ENCODE measurements at places on chromosomes 16 and 17. TPM values are rescaled to one million over a fixed set of nuclear protein-coding genes. Genes with fewer than 3 reads are reported as not detected.

- DNase-seq: no peak
Measured at GRCh38 chr17:13154398-13154797, 136.6 kb upstream of the ELAC2 start.

- DNase-seq: no peak
Measured at GRCh38 chr16:10871157-10871991, 5.6 kb upstream of the CIITA start.

GRCh38 chr16:14043278-14043677 is 27.8 kb upstream of the MRTFB start:
- no peak for DNase-seq

DNA sequence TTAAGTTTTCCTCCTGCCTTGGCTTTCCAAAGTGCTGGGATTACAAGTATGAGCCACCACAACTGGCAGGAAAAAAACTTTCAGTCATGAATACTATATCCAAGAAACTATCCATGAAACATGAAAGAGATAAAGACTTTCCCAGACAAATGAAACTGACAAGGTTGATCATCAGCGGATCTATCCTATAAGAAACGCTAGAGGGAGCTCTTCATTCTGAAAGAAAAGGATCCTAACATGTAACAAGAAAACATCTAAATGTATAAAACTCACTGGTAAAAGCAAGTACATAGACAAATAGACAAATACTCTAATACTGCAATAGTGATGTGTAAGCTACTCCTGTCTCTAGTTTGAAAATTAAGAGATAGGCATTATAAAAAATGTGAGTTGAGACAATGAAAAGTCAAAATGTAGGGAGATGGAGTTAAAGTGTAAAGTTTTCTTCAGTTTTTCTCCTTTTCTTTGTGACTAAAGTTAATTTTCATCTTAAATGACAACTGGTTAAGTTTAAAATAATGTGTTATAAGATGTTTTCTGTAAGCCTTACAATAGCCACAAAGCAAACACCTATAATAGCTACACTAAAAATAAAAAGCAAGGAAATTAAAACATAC is 79.6 kb upstream of the TEKT1 start:
- no peak for DNase-seq

GRCh38 chr16:76879420-76879819 is 311.6 kb upstream of the MON1B start:
- no peak for DNase-seq

DNA sequence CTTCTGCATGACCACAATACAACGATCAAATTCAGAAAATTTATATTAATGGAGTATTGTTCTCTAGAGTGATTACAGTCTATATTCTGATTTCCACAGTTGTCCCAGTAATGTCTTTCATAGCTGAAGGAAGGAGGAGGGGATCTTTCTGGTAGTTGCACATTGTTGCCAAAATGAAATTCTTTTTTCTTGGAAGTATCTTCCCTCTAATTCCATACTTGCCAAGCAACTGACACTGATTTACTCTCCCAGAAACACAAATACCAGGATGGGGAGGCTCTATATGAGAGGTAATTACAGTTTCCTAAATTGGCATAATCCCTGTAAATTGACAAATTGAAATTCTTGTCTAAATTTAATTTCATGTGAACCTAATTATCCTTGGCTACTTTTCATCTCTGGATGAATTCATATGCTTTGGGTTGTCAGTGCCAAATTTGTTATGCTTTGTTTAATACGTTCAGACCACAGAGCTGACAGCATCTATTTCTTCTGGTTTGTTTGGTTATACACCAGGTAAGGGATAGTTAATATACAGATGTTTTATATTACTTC is 30.0 kb downstream of the NOL11 start:
- DNase-seq: no peak

DNA sequence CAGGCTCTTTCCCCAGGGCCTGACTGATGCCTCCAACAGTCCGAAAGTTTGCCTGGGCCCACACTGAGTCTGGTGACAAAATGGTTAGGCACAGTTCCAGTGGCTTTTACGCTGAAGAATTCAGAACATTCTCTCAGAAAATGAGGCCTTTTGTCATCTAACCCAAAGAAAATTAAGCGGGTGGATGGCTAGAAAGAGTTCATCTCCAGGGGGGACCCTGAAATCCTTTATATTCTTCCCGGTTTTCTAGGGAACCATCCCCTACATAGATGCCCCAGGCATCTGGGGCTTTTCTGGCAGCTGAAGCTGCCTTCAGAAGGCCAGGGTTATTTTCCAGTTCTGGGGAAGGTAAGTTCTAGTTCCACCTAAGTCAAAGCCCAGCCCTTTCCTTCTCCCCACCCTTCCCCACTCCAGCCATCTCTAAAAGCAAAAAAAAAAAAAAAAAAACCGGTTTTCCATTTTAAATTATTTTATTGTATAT is 2.2 kb downstream of the RASD1 start:
- DNase-seq: no peak

GNAO1 gene
- total RNA-seq: 2.2 TPM

DNA sequence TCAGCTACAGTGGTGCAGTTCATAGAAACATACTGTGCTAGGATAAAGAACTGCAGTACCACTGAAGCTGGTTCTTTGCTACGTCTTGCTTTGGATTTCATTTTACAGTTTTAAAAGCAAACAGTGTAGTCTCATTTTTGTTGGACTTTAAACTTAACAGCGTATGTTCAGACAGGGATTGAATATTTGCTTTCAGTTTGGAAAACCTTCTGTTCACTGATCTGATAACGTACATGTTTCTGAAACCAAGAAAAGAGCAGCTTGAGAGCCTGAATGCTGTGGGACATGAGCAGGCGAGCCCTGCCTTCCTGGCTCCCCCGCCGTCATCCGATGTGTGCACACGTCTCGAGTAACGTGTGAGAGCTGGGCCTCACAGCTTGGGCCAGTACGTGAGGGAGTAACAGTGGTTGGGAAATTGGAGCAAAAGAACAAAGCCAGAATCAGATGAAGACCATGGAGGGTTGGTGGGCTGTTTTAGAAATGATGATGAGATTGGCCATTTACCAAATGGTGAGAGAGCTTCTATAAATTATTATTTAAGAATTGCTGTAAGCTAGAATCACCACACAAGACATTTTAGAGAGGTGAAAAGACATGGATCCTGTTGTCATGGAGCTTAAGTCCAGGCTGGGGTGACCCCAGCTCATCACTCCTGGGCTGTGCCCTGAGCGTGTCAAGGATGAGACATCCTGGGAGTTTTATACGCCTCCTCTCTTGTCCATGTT is 20.8 kb upstream of the CLEC18C start:
- DNase-seq: no peak

TIMP2 gene
- total RNA-seq: 106 TPM

- DNase-seq: no peak
Measured at GRCh38 chr16:89453501-89454321, 36.6 kb downstream of the ANKRD11 start.

DNA sequence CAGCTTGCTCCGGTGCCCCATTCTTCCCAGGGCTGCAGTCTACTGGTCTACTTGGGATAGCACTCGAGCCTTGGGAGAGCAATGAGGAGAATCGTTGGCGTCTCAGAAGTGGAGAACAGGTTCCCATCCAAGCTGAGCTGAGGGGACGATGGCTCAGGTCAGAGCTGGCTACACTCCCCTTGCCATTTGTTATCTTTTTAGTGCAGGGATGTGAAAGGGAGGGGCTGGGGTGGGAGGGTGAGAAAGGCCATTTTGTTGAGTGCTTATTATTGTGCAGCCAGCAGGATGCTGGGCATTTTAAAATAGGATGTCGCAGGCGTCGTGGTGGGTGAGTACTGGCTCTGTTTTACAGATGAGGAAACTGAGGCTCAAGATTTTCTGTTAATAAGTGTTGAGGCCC is 410.8 kb downstream of the SNX29 start:
- DNase-seq: no peak

TMEM219 gene
- 87.5 TPM for total RNA-seq

GRCh38 chr16:27701381-27701780 is 151.4 kb downstream of the KATNIP start:
- DNase-seq: no peak

ST6GALNAC2 gene
- total RNA-seq: 1.5 TPM

DNA sequence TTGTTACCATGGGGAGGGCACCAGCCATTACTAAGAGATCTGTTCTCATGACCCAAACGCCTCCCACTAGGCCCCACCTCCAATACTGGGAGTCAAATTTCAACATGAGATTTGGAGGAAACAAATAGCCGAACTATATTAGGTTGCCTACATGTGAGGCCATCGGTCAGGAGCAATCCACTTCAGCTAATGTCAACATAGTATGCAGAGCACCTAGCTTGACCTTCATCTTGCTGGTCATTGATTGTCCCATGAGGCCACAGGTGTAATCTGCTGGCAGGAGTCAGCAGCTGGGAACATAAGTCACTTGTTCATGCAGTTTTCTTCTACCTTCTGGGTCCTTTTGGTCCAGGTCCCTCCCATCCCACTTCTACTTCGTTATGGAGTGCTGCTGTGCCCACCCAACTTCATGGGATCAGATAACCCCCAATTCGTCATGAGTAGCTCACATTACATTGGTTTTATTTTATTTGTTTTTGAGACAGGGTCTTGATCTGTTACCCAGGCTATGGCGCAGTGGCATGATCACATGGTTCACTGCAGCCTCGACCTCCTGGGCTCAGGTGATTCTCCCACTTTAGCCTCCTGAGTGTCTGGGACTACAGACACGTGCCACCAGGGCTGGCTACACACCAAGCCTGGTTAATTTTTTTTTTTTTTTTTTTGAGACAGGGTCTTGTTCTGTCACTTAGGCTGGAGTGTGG is 5.9 kb upstream of the KPNA2 start:
- DNase-seq: no peak

- DNase-seq: no peak
Measured at GRCh38 chr17:61551255-61551742, 39.7 kb downstream of the NACA2 start.

COIL gene
- 22.5 TPM for total RNA-seq

DNA sequence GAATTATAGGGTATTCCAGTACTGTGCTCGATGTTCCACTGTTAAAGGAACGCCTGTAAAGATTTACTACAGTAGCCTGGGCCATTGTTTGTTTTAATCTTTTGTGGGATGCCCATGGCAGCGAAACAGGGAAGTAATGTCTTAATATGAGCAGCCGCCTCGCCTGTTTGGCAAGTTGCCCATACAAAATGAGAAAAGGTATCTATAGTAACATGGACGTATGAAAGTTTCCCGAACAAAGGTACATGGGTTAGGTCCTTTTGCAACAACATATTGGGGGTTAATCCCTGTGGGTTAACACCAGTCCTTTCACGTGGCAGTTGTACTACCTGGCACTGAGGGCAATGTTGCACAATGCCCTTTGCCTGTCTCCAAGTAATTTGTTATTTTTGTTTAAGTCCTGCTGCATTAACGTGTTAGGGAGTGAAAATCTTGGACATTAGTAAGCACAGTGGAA is 21.1 kb upstream of the TMC5 start:
- DNase-seq: no peak

DNA sequence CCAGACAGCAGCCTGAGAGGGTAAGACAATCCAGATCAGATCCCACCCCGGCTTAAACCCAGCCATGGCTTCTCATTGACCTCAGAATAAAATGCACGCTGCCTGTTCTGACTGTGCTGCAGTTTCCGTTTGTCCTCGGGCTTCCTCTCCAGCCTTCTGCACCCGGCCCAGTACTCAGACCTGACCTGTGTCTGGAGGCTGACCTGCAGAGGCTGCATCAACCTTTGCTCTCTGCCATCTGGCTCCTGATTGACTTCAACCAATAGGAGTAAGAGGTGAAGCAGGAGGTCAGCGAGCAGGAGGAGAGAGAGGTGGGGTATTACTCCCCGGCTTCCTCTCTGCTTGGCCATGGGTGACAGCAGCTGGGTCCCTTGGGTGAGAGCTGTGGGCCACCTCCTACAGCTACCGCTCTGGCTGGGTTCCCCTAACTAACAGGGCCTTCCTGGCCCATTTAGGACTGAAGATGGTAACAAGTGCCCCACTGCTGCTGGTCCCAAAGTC is 46.7 kb downstream of the C16orf82 start:
- DNase-seq: no peak

IL34 gene
- 1.4 TPM for total RNA-seq

DNA sequence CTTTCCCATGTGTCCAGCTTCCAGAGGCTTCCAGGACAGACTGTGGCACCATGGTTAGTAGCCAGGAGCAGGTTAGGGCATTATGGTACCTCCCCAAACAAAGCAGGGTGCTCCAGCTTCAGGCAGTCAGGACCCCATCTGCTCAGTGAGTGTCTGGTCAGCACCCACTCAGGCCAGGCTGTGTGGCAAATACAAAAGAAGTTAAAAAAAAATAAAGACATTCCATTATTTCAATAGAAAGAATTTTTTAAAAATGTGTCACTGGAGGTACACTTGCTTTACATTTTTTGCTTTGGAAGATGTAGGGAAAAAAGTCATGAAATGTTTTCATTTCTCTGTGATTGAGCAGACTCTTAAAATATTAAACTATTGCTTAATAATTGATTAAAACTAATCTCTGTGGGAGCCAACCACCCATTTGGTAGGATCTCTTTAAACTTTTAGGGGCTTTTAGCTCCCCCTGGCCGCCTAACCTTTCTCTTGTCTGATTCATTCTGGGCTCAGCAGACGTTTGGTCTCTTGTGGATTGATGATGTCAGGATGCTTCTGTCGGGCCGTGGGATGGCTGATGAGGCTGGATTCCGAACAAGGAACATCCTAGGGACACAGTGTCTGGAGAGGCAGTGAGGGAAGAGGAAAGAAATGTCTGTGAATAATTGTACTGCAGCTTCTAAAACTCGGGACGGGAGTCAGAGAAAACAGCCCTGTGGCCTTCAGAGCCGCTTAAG is 28.4 kb upstream of the NPTX1 start:
- DNase-seq: no peak

DNA sequence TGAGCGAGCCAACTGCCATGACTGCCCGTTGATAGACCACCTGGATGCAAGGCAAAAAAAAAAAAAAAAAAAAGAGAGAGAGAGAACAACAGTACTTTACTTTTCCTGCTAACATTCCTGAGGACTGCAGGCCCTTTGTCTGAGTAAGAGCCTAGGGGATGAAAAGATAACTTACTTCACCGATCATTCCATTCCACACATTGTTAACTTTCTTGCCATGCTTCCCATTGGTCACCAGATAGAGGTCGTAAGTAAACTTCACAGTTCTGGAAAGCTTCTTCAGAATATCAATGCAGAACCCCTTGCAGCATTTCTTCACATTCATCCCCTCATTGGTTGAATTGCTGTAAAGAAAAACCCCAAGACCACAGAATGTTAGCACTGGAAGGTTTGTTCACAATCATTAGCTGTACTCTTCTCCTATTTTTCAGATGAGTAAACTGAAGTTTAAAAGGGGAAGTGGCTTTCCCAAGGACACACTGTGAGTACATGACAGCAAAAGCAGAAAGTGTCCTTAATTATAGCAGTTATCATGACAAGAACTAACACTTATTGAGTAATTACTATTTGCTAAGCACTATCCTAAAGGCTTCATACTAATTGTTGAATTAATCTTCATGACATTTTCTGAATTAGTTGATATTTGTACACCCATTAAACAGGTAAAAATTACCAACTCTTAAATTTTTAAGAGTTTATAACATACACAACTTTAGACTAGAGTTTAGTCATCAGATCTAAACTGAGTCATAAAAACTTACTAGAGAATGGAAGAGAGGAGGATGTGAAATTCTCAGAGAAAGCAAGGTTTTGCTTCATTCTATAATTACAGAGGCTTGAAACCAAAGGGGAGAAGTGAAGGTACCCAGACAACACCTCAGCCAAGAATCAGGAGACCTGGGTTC is 341.2 kb downstream of the GRIN2A start:
- no peak for DNase-seq

Measured in mesothelial cell of epicardium (in vitro differentiated cells).